ENCODE measurements at places on chromosomes 16 and 17.

DNA sequence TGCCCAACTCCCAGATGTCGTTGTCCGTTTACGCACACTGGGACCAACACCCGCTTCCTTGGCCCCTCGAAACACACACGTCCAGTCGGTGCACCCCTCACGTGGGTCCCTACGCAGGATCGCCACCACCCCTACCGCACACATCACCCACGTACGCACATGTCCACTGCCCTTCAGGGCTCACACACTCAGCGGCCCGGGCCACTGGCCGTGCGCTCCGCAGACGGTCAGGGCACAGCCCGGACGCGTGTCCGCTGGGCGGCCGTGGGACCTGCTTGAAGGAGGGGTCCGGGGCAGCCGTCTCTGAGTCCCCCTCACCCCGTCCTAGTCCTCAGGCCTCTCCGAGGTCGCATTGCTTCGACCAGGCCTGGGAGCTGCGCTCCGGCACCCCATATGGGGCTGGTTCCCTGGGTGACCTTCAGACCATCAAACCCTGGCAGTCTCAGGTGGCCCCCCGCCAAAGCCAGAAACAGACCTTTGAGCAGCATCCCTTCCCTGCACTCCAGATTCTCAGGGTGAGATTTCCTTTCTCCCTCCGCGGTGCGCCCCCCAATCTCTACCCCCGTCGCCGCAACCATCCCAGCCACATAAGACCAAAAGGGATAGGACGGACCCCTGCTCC, 914 bp upstream of the GPRC5B start:
- no peak for DNase-seq

GRCh38 chr16:85537795-85538401, 75.2 kb upstream of the GSE1 start:
- no peak for DNase-seq

DNA sequence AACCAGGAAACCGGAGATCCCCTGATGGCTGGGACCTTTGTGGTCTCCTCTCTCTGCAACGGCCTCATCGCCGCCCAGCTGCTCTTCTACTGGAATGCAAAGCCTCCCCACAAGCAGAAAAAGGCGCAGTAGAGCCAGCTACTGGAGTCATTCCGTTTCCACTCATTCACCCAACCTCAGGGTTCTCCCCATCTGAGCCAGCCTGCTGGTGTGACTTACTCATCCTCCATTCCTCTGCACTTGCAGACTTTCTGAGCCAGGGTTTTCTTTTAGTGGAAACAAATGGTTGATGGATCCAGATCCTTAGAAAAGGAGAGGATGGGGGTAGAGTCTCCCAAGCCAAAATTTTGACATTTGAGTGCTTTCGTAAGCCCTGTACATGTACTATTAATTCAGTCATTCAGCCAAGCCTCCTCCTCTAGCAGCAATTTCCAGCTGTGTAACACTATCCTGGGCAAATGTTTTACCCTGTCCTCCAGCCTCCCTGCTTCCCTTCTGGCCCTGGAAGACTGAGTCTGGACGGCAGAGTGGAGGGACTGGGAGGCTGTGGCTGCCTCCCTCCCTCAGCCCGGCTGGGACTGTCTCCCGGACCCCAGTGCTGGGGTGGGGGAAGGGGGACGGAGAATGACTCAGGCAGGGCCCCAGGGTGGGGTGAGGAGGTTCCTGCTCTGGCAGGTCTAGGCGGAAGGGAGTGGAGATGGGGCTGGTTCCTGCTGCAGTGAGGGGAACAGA, 2.3 kb downstream of the SOX15 start:
- DNase-seq, result no peak

DNA sequence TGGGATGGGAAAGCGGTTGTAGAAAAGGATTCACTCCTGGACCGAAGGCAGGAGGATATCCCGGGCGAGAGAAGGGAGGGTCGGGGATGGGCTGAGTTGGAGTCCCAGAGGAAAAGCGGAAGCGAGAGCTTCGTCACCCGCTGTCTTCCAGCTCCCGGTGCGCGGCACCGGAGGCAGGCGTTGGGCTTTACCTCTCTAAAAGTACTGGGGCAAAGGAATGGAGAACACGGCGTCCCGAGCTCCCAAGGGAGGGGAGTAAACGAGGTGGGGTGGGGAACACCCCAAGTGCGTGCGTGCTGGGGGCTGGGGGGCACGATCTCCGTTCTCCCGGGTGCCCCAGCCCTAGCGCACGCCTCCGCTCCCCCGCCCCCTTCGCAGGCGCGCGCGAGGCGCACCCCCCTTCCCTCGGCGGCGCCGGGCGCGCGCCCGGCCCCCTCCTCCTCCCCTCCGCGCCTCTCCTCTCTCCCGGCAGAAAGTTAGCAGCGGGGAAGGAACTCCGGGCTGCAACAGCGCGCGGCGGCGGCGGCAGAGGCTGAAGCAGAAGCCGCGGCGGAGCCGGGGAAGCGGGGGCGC, at the start of gene HS3ST4:
Gene HS3ST4, plus strand, starts transcription at position 441 of the 573 bp plus-strand sequence.
- no peak for DNase-seq

DNA sequence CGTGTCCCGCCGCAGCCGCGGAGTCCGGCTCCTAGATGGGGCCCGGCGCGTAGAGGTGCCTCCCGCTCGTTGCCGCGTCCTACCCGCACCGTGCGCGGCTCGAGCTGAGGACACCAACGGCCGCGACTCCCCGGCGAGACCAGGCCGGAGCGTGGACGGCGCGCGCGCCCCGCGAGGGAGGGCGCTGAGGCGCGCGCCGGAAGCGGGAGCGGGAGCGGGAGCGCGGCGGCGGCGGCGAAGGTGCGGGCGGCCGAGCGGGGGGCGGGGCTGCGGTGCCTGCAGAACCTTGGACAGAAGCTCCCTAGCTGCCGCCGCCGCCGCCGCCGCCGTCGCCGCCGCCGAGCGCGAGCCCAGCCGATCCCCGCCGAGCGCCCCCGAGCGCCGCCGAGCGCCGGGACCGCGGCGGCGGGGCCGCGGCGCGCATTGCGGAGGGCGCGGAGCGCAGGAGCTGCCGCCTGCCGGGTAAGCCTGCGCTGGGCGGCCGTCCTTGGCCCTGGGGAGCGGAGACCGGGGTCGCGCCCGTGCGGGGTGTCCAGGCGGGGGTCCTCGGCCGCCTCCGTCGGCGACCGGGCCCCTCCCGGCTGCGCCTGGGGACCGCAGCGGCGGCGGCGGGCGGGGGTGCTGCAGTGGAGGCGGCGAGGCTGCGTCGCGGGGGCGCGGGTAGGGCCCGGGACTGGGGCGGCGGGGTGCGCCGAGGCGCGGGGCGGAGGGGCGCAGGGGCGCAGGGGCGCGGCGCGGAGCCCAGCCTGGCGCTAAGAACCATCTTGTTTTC, at the start of gene CDK5R1:
Gene CDK5R1, plus strand, starts transcription at position 293 of the 772 bp plus-strand sequence. CDS start 628 bp downstream, outside the sequence.
- no peak for DNase-seq

DNA sequence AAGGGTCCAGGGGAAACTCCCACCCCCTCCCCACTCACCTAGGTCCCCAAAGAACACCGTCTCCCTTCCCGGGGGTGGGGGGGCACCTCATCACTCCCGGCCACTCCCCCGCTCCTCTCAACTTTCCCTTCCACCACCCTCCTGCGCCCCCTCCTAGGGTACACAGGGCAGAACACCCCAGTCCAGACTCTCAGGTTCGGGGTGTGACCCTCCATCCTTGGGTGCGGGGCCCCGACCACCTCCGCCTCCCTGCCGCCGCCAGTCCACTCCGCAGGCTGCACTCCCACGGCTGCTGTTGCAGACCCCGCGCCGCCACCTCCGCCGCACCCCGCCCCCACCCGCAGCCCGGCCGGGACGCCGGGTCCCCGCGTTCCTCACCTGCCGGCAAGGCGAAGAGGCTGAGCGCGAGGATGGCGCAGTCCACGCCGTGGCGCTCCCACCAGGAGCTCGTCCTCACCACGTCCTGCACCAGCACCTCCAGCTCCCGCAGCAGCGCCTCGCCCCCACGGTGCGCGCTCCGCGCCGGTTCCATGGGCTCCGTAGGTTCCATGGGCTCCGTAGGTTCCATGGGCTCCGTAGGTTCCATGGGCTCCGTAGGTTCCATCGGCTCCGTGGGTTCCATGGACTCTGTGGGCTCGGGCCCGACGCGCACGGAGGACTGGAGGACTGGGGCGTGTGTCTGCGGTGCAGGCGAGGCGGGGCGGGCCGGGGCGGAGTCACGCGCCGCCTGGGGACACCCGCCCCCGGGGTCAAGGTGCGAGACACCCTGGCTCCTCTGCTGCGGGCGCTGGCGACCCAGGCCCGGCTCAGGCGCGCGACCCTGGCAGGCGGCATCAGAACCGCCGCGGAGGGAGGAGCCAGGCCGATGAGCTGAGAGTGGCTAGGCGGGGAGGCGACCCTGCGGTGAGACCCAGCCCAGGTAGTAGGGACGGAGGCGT, at the start of gene FADS6:
Gene FADS6, minus strand, starts transcription at position 660 of the 938 bp plus-strand sequence. Its CDS starts 38 bp downstream, at position 622.
- DNase-seq, result no peak

DNA sequence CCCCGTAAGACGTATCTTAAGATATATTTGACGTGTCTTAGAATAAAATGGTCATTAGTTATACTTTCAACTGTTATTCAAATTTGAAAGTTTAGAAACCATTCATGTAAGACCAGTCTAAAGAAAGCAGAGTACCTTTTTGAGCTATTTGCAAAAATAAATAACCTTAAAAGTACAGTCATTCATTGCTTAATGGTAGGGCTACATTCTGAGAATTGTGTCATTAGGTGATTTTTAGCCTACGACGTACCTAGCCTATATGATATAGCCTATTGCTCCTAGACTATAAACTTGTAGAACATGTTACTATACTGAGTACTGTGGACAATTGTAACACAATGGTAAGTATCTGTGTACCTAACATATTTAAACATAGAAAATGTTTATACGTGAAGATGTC, 139.2 kb downstream of the PHKB start:
- DNase-seq, result no peak

- no peak for DNase-seq
Observed at GRCh38 chr16:50303605-50304466, 37.5 kb downstream of the ADCY7 start.

Data from NCI-H2107 (cell line).